Dermis microvascular lymphatic vessel endothelial cell (primary cell): ENCODE measurements at places on chromosomes 7 and 10. TPM values are rescaled to one million over a fixed set of nuclear protein-coding genes. Genes with fewer than 3 reads are reported as not detected.

The TMEM72 gene
- not detected in 2 replicates for total RNA-seq

The CYP2E1 gene
- 0.13 TPM in 1 of 2 replicates, not detected in the other for total RNA-seq

The NAT16 gene
- not detected in 2 replicates for total RNA-seq

The LRIT1 gene
- total RNA-seq = not detected in 2 replicates

The AKR1B15 gene
- total RNA-seq = not detected in 2 replicates

The AQP1 gene
- 3.6 and 6.6 TPM in 2 replicates for total RNA-seq

The FZD1 gene
- total RNA-seq = 2.8 TPM in 2 replicates

The CARD11 gene
- 3.2 and 7.0 TPM in 2 replicates for total RNA-seq

The NRAP gene
- not detected in 2 replicates for total RNA-seq
